CD4-positive, alpha-beta T cell treated with Interleukin-2 at 100 ng/mL for 4 hours (primary cell): ENCODE measurements at places on chromosomes 7 and 10.

DNA sequence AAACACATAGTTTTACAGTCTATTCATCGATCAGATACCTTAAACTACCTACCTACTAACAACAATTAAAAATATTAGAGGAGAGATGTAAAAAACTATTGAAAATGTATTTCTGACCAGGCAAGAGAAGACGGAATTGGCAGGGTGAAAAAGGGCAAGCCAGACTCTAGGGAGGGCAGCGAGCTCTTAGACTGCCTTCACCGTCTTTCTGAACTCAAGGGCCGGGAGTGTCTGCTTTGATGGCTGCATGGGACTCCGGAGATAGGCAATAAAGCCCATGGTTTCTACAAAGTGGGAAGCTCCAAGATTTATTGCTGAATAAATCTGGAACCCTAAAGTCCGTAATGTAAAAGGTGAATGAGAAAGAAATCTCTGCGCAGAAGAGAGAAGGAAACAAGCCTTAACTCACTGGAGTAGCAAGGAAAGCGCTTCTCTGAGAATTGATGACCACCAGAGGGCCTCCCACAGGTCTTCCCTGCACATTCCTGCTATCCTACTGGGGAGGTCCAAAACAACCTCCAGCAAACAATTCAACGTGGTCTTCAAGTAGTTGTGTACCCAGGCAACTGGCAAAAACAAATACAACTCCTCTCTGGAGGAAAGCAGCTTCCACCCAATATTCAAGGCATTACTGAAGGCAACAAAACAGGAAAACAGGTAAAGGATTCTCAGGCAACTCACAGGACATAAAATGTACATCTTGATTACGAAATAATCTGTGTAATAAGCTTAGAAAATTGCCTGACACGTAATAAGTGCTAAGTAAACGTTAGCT is 181.3 kb downstream of the SDK1 start:
- no peak for DNase-seq

DNA sequence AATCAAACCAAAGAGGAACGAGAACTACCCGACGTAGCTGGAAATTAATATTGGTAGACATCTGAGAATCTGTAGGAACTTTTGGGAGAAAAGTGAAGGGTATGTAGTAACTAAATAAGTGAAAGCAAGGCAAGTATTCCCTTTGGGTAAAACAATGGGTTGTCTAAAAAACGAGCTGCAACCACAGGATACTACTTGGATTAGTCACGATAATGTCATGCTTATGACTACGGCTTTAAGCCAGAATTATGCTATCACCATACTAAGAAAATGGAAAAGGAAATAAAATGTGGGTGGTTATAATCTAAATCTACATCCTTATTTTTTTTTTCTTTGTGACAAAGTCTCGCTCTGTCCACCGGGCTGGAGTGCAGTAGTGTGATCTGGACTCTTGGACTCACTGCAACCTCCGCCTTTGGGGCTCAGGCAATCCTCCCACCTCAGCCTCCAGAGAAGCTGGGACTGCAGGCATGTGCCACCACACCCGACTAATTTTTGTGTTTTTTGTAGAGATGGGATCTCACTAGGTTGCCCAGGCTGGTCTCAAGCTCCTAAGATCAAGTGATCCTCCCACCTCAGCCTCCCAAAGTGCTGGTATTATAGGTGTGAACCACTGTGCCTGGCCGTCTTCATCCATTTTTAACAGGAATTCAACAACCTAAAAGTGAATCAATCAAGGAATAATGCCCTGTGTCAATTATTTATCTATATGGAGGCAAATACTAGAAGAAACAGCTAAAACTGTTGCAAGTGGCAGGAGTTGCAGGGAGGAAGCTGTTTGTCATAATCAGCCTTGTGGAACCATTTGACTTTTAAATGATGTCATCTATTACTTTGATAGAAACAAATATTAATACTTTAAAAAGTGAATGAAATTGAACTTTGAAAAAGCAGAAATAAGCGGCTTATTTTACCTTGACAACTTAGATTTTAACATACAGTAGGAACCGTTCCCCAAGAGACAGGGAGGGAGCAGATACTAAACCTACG is 189.3 kb downstream of the PRPF18 start:
- no peak for DNase-seq

DNA sequence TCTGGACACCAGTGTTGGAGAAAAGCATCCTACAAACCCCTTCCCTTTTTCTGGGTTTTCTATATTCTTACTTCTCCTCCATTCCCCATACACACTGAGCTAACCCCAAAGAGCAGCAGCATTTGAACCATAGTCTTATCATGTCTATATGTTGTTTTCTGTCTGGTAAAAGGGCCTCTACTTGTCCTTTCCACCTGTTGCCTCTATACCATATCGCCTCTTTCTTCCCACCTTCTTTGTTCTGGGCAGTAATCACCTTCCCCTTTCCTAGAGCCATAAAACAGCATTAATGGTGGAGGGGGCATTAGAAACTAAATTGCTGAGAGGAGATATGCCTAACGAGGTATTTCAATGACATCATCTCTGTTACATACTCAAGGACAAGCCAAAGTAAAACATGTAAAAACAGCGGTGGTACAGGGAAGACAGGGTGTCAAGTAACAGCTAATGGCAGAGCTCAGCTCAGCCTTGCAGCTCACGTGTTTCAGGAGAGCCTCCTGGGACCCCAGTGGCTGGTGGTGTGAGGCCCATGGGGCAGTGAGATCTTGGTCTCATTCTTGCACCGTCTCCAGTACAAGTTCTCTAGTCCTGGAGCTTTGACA is 20.6 kb downstream of the NPY start:
- no peak for DNase-seq

- no peak for DNase-seq
Observed at GRCh38 chr7:54419209-54419608, 123.0 kb upstream of the VSTM2A start.

DNA sequence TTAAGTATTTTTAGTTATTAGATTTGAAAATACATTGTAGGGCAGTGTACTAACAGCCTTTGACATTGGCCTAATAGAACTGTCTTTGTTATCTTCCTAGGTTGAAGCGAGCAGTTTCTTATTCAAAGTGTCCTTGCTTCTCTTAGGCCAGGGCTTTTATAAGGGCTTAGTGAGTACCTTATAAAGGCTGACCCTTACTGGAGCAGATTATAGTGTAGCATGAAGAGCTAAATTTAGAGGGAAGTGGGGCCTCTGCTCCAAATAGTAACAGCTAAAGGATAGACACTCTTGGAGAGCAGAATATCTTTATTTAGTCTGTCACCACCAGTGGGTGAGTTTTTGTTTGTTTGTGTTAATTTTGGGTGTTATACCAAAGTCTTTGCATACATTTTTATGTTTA is 15.9 kb downstream of the BZW2 start:
- no peak for DNase-seq

DNA sequence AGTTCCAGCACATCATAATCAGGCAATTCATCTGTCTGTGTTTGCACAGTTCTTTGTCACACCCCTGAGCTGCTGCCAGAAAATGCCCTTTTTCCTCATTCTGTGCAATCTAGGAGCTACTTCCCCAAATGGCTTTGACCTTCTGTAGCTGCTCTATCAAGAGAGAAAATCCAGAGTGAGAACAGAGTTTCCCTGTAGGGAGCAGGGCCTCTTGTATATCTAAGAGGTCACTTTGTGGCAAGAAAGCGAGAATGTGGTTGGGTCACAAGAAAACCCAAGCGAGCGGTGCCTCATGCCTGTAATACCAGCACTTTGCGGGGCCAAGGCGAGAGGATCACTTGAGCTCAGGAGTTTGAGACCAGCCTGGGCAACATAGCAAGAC is 24.3 kb downstream of the SLC29A3 start:
- DNase-seq = no peak

GRCh38 chr7:75969182-75969581 is 25.2 kb downstream of the TMEM120A start:
- no peak for DNase-seq

DNA sequence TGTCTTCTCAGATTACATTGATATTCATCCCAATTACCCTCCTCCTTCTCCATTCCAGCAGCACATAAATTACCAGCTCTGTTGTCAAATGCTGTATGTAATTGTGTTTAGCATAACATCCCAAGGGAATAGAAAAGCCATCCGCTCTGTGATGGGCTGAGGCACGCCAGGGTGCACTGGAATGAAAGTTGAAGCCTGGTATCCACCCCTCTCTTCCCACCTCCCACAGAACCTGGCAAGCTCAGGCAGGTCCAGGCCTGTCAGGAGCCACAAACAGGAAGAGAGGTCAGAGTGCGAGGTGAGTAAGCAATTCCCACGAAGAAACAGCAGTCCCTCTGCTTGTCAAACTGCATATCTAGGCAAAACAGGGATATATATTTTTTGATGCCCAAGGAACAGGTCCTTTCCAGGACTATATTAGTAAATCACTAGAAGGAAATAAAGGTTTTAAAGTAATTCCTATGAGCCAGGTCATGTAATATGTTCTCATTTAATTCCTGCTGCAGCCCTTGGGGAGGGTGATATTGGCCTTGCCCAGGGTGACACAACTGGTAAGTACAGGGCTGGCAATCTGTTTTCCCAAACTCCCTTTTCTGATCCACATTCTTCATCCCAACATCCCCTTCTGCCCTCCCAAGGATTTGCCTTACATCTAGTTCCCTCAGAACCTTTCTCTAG is 155.6 kb upstream of the GHITM start:
- DNase-seq = no peak
